ENCODE measurements at places on chromosomes 12 and 14.
A peak's percentile ranks its signal among the peaks of the same experiment; 100 is the strongest.

DNA sequence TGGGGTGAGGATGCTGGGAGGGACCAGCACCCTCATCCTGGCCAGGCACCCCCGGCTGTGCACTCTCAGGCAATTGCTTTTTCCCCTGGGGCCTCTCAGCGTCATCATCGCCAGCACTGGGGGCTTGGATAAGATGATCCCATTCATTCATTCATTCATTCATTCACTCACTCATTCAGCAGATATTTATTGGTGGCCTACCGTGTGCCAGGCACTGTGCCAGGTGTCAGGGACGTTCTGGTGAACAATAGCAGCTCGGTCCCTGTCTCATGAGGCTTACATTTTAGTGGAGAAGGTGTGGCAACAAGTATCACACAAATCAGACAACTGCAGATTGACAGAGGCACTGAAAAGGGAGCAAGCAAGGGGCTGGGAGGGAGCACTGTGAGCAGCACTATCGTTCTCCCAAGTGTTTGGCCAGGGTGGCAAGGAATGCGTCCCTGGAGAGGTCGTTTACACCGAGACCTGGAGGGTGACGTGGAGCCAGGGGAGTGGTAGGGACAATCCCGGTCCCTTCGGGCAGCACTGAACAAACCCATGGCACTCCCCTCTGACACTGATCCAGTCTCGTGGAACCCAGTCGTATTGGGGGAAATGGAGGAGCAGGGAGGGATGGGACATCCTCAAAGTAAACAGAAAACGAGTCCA, 124.1 kb downstream of the PAPOLA start:
- DNase-seq = no peak
- H3K27me3 ChIP-seq = no peaks in the 10 kb centered on the region
- no peaks in the 10 kb centered on the region for H3K36me3 ChIP-seq
- H3K4me3 ChIP-seq = no peak overlapping the region
- H3K27ac ChIP-seq = no peak overlapping the region

GRCh38 chr12:93689076-93689834, 12.1 kb downstream of the CRADD start:
- no peaks in the 10 kb centered on the region for H3K4me1 ChIP-seq
- H3K36me3 ChIP-seq = no peaks in the 10 kb centered on the region
- DNase-seq = no peak
- no peaks in the 10 kb centered on the region for H3K27me3 ChIP-seq
- H3K4me3 ChIP-seq = no peak overlapping the region

DNA sequence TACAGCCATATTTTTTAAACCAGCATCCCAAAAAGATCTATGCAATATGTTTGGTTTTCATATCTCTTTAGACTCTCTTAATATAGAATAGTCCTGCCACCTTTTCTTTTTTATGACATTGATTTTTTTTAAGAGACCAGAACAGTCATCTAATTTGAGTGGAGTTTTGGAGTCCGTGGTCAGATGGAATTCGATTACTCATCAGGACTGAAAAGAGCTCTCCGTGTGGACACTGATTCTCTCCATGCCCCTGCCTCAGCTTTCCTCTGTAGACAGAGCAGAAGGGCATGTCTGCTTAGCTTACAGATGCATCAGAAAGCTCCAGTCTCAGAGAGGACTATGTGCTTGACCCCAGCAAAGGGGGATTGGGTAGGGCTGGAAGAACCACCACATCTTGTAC, 27.8 kb downstream of the SMCO2 start:
- no peaks in the 10 kb centered on the region for H3K36me3 ChIP-seq
- H3K4me1 ChIP-seq = no peaks in the 10 kb centered on the region
- no peaks in the 10 kb centered on the region for H3K27me3 ChIP-seq

DNA sequence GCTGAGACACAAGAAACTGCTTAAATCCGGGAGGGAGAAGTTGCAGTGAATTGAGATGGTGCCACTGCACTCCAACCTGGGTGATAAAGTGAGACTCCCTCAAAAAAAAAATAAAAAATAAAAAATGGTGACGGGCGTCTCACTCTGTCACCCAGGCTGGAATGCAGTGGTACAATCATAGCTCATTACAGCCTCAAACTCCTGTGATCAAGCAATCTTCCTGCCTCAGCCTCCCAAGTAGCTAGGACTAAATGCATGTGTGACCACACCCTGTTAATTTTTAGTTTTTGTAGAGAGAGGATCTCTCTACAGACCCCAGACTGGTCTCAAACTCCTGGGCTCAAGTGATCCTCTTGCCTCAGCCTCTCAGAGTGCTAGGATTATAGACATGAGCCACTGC, 9.1 kb downstream of the SNX6 start:
- H3K27me3 ChIP-seq = no peaks in the 10 kb centered on the region
- no peaks in the 10 kb centered on the region for H3K36me3 ChIP-seq
- H3K4me1 ChIP-seq = no peaks in the 10 kb centered on the region
- no peak for DNase-seq
- H3K4me3 ChIP-seq = no peak overlapping the region

DNA sequence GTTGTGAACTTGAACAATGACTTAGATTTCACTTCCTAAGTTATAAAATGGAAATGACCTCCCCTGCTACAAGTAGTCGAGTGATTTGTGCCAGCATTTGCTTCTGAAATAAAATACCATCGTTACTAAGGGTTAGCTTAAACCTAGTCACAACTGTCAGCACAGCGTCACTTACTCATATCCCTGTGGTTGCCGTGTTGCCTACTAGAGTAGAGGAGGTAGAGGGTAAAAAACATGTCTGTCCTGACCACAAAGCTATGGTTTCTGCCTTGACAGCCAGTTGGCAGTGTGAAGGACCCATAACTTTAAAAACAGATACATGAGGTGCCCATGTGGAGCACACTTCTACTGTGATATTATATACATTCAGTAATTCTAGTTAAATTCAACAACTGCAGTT, 234.2 kb upstream of the RGS6 start:
- H3K27me3 ChIP-seq = no peaks in the 10 kb centered on the region
- DNase-seq = no peak
- H3K36me3 ChIP-seq = peaks cover 21% of the 10 kb centered on the region
- H3K27ac ChIP-seq = no peak overlapping the region

GRCh38 chr14:56137453-56137807, 19.2 kb downstream of the PELI2 start:
- no peak overlapping the region for H3K27ac ChIP-seq
- no peaks in the 10 kb centered on the region for H3K4me1 ChIP-seq
- no peak for DNase-seq
- no peak overlapping the region for H3K4me3 ChIP-seq
- no peaks in the 10 kb centered on the region for H3K27me3 ChIP-seq

DNA sequence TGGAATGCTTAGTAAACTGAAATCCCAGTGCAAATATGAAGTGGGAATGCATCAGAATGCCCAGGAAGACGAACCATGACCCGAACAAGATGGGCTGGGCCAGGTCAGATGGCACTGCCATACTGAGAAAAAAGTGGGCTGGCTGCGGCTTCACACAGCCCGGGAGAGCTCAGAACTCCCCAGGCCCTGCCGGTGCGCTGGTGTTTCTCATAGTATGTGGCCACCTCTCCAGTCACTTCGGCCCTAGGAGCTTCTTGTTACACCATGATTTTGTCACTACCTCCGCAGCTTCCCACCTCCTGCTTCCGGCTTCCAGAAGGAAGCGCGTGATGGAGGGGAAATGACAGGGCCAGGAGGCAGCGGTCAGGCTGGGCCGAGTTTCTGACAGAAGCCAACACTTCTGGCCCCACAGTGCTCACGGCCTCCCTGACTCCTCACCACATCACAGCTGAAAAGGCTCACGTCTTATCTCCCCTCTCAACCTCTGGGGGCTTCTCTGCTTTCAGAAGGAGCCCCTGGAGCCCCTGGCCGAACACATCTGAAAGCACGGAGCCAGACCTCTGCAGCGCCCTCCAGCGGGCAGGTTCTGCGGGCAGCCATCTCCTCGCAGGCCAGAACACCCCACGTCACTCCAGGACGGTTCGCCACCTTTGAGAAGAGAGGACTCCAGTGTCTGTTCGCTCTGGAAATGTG, 30.7 kb downstream of the DAD1 start:
- H3K4me1 ChIP-seq = peaks cover 79% of the 10 kb centered on the region
- H3K4me3 ChIP-seq = no peak overlapping the region

GRCh38 chr14:100341301-100342031, 18.3 kb downstream of the SLC25A47 start:
- H3K4me1 ChIP-seq = peaks cover 23% of the 10 kb centered on the region
- DNase-seq = peak; percentile 44
- H3K27ac ChIP-seq = peak overlapping the region; percentile 75
- H3K4me3 ChIP-seq = no peak overlapping the region
- peaks cover 24% of the 10 kb centered on the region for H3K36me3 ChIP-seq

DNA sequence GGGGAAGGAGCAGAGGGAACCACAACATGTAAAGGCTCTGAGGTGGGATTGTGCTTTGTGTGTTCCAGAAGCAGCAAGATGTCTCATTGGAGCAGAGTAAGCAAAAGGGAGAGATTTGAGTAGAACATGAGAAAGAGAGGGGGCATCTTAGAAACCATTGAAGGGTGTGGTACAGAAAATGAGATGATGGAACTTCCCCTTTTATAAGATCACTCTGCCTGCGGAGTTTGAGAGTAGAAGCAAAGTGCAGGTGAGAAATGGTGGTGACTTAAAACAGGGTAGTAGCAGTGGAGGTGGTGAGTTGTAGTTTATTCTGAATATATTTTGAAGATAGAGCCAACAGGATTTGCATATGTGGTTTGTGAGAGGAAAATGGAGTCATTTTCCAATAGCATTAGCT, 56.0 kb downstream of the FBXO34 start:
- H3K36me3 ChIP-seq = no peaks in the 10 kb centered on the region

GRCh38 chr12:269191-269590, 6.6 kb upstream of the SLC6A13 start:
- no peaks in the 10 kb centered on the region for H3K36me3 ChIP-seq
- no peak overlapping the region for H3K4me3 ChIP-seq
- no peak for DNase-seq
- H3K27ac ChIP-seq = no peak overlapping the region
- H3K4me1 ChIP-seq = no peaks in the 10 kb centered on the region
- no peaks in the 10 kb centered on the region for H3K27me3 ChIP-seq

DNA sequence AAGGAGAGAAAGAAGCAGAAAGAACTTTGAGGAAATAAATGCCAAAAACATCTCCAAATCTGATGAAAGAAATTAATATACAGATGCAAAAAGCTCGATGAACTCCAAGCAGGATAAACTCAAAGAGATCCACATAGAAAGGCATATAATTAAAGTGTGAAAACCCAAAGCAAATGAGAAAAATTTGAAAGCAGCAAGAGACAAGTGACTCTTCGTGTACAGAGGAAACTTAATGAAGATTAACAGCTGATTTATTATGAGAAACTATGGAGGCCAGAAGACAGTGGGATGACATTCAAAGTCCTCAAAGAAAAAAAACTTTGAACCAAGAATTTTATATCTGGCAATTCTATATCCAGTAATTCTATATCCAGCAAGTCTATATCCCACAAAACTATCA, 163.0 kb upstream of the TMCC3 start:
- H3K27me3 ChIP-seq = no peaks in the 10 kb centered on the region
- peaks cover 16% of the 10 kb centered on the region for H3K36me3 ChIP-seq
- H3K4me3 ChIP-seq = peak overlapping the region; percentile 0

- no peaks in the 10 kb centered on the region for H3K36me3 ChIP-seq
- DNase-seq = no peak
- H3K27ac ChIP-seq = no peak overlapping the region
- no peak overlapping the region for H3K4me3 ChIP-seq
These were observed 155.7 kb upstream of the LRIG3 start for GRCh38 chr12:59075968-59076490.

DNA sequence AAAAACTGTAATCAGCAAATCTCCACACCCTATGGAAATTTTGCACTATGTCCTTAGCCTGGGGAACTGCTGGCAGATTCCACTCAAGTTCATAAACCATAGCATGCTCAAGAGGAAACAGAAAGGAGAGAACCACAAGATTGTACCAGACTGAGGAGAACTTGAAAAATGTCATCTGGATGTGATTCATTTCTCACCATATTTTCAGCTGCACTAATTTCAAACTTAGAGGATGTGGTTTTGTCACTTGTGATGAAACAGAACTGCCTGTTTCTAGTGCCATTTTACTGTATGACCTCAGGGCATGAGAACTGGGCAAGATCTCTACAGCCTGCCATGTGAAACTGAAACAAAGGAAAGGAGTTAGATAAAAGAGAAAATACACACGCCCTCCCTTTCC, 1493.1 kb upstream of the FLRT2 start:
- no peaks in the 10 kb centered on the region for H3K27me3 ChIP-seq
- H3K4me3 ChIP-seq = no peak overlapping the region
- H3K27ac ChIP-seq = no peak overlapping the region
- DNase-seq = peak; percentile 3

- no peak overlapping the region for H3K4me3 ChIP-seq
- H3K4me1 ChIP-seq = no peaks in the 10 kb centered on the region
- no peaks in the 10 kb centered on the region for H3K27me3 ChIP-seq
- no peak for DNase-seq
These were observed 8.1 kb upstream of the SLC16A7 start for GRCh38 chr12:59587710-59588109.

- peak; percentile 34 for DNase-seq
- H3K36me3 ChIP-seq = no peaks in the 10 kb centered on the region
- H3K4me1 ChIP-seq = peaks cover 8% of the 10 kb centered on the region
- peak overlapping the region; percentile 99 for H3K4me3 ChIP-seq
- H3K27me3 ChIP-seq = no peaks in the 10 kb centered on the region
These were observed 1.0 kb downstream of the FGFR1OP2 start for GRCh38 chr12:26939192-26939832.

DNA sequence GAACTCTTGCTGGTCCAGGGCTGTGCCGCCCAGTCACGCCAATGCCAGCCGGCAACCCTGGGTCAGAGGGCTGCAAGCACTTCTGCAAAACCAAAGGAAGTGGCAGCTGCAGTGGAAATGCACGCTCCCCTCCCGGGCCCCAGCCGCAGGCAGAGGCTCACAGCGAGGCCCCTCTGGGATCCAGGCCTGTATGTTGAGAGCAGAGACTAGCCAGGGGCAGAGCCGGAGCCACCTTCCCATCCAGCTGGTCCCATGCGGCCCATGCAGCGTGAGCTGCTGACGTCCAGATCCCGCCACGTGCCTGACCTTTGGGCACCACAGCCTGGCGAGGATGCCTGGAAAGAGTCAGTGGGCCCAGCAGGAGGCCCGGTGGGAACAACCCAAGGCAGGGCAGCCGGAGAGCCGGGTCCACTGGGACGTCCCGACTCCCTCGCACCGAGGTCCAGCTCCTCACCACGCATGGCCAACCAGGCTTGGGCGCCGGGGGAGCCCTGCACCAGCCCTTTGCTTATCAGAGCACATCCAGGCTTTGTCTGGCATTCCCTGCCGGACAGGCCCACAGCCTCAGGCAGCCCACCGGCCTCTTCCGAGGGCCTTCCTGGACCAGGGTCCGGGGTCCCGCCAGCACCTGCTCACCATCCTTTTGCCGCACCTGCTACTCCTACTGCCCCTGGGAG, 4.3 kb downstream of the GPR132 start:
- H3K27ac ChIP-seq = peak overlapping the region; percentile 93
- H3K4me1 ChIP-seq = peaks cover 37% of the 10 kb centered on the region
- DNase-seq = no peak
- H3K27me3 ChIP-seq = no peaks in the 10 kb centered on the region

GRCh38 chr14:28119849-28120248, 646.7 kb upstream of the FOXG1 start:
- H3K27me3 ChIP-seq = no peaks in the 10 kb centered on the region
- no peak overlapping the region for H3K27ac ChIP-seq
- H3K36me3 ChIP-seq = no peaks in the 10 kb centered on the region
- H3K4me3 ChIP-seq = no peak overlapping the region

GRCh38 chr12:86389949-86390348, 133.8 kb upstream of the MGAT4C start:
- H3K4me1 ChIP-seq = no peaks in the 10 kb centered on the region
- no peak overlapping the region for H3K4me3 ChIP-seq
- no peaks in the 10 kb centered on the region for H3K36me3 ChIP-seq
- H3K27ac ChIP-seq = no peak overlapping the region

Data from GM12878 (cell line).